ENCODE measurements at places on chromosomes 7 and 10.
A peak's percentile ranks its signal among the peaks of the same experiment; 100 is the strongest.

GRCh38 chr7:122543166-122543565 is 155.8 kb downstream of the RNF133 start:
- no peak for DNase-seq

DNA sequence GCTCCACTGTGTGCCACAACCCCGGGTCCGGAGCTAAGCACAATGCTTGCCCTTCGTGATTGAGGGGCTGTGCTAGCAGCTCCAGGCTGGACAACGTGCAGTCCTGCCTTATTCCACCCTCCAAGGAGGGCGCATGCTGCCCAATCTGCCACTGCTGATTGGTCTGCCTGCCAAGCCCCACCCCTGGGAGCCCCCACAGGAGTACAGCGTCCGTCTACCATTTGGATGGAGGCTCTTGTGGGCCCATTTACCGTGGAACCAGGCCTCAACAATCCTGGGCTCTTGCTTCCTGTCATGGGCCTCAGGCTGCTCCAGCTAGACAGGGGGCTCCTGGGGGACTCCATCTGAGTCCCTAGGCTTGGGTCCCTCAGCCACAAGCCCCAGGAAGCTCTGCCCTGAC is 173.3 kb downstream of the SLIT1 start:
- no peak for DNase-seq

DNA sequence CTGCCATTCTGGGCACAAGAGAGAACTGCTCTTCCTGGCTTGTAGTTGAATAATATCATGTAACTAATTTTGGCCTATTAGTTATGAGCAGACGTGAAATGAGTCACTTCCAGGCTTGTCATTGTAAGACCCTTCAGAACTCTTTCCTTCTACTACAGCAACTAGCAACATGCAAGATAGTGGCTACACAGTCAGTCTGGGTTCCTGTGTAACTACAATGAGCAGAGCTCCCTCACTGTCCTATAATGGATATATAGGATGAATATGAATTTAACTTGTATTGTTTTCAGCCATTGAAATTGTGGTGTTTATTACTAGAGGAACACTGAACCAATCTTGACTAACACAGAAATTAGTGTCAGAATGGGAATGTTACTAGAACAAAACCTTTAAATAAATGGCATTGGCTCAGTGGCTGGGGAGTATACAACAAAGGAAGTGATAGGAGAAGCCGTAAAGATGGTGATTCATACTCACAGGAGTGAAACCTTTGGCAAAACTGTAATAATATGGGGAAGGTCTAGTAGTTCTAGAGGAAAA is 2.9 kb upstream of the MTPN start:
- no peak for DNase-seq

GRCh38 chr10:35268791-35269257 is 67.5 kb upstream of the CCNY start:
- no peak for DNase-seq

DNA sequence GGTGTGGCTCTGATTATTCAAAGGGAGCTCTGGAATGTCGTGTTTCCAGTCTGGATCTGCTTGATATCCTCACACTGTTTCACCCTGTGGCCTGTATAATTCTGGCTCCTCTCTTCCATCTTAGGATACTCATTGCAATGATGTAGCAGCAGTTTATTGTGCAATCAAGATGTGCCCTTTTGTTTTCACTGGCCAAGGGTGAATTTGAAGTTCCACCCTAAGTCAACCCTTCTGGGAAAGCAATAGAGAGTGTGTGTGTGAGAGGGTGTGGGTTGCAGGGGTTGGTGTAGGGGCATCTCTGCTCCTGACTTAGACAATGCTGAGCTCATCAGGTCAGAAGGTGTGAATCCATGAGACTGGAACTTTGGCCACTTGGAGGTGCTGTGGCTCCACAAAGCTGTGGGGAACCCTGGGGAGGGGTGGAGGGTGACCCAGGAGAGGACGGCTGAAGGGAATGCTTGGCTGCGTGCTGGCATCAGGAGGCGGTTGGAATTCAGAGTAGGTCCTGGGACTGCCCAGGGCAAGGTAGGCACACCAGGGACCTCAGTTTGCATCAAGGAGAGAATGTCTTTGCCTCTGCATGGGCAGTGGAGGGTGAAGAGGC is 118.0 kb upstream of the PRSS58 start:
- peak; percentile 40 for DNase-seq

DNA sequence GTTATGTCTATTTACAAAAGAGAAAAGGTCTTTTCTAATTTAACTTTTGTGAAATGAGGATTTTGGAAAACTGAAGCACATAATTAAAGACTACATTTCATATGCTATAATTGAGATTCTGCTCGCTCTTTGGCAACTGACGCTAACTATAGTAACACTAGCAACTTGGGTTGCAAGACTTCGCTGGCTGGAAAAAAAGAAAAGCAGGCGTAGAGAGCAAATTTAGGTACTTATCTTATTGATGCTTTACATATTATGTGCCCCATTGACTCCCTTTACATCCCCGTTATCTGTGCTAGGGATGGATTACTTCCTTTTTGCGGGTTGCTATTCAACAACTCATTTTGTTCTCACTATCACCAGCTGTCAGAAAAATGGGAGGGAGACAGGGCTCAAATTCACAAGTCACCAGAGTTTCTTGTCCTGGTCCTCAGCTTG is 10.5 kb downstream of the SEMA3C start:
- no peak for DNase-seq

DNA sequence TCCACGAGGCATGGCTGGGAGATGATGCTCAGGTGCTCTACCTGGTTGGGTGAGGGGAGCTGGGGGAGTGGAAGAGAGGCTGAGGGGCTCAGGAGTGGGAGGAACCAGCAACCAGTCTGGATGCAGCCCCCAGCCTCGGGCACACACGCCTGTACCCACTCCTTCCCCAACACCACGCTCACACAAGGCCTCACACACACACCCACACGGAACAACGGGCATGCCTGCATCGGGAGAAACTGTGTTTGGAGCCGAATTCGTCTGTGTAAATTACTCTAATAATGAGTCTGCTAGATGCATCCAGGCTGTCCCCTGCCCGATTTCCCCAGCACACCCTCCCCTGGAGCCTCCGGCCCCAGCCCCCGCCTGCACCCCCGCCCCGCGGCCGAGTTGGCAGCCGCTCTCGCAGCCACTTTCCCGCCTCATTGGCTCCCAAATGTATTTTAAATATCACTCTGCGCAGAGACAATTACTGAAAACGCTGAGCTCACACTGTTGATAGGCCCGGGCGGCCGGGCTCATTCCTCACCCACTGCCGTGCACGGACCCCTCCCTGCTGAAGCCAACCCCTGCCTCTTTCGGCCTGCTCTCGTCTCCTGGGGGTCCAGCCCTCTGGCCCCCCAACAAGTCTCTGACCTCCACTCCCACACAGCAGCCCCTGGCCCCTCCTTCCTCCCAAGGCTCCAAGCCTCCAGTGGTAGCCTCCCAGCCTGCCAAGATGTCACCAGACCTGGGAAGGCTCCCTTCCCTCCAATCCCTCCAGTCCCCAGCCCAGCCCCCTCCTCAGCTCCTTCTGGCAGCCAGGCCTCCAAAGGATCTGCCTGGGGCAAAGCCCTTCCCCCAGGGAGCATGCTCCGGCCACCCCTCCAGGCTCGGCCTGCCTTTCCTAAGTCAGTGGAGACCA is 11.1 kb downstream of the H2BK1 start:
- DNase-seq = no peak

GRCh38 chr7:146175716-146176115 is 59.1 kb downstream of the CNTNAP2 start:
- DNase-seq = no peak

- DNase-seq = no peak
These were observed 442.2 kb downstream of the TCERG1L start for GRCh38 chr10:130869179-130869841.

- no peak for DNase-seq
These were observed 411.9 kb downstream of the TFEC start for GRCh38 chr7:115618676-115619075.

- DNase-seq = peak; percentile 56
These were observed 253.2 kb upstream of the INHBA start for GRCh38 chr7:41955893-41956675.

DNA sequence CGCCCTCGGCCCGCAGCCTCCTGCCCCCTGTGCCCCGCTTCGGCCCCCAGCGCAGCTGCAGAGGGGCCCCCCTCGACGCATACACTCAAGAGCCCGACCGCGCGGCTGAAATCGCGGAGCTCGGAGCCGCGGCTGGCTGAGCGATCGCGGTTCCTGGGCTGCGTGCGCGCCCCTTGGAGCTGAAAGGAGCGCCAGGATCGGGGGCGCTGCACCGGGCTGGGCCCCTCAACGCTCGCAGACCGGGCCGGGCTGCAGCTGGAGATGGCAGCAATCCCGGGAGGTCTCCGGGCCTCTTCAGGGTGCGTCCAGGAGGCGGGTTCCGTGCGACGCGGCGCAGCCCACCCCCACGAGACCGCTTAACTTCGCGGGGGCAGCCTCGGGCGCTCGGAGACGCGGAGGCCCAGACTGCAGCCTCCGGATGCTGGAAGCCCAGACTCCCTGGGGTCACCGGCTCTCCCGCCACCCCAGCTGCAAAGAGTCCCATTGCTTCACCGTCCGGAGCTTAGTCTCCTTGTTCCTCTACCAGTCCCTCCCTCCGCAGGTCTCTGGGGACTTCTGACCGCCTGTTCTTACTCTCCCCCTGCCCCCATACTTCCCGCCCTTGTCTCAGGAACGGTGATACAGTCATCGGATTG is 73.0 kb upstream of the LRRC4 start:
- peak; percentile 48 for DNase-seq

- no peak for DNase-seq
These were observed 41.8 kb downstream of the VIPR2 start for GRCh38 chr7:159102681-159103381.

DNA sequence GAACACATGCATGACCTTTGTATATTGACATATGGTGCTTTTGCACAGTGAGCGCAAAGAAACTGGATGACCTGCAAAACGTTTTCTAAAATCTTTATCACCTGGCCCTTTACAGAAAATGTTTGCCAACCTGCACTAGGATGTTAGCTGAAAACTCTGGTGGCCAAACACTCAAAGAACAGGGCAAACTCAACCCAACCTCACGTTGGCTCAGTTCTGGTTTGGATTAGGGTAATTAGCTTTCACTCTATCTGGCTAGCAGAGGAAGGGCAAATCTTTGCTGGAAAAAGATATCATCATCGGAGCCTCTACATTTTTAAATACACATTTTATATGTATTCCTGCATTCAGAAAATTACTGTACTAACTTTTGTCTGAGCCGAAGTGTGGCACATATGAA is 688.9 kb downstream of the PHTF2 start:
- DNase-seq = no peak

GRCh38 chr7:38863601-38864291 is 45.2 kb downstream of the VPS41 start:
- no peak for DNase-seq

DNA sequence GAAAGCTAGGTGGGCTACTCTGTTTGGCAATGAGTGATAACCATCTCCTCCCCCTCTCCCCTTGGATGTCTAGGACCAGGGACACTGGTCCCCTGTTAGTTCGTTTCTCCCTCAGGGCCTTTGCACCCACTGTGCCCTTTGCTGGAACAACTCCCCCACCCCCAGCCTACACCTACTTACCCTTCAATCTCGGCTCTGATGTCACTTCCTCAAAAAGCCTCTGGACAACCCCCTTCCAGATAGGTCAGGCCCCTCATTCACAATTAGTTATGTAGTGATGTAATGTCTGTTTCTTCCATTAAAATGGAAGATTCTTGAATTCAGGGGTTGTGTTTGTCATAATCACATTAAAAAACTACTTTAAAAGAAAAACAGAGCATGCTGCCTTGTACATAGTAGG is 152.9 kb downstream of the SNX10 start:
- no peak for DNase-seq

DNA sequence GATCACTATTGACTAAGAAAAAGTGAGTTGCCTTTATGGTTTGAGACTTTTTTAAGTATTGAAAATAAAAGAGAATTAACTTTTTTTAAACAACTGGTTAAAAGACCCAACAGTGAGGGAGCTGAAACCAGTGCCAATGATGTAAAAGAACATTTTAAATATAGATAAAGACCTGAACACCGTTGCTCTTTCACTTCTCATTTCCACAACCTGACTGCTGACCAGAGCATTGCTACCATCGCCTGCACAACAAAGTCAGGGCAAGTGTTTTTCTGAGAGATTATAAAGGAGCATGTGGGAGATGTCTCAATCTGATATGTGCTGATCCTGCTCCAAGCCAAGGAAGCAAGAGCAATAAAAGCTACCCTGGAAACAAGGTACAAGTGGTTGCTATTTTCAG is 34.7 kb downstream of the IMMP2L start:
- no peak for DNase-seq

DNA sequence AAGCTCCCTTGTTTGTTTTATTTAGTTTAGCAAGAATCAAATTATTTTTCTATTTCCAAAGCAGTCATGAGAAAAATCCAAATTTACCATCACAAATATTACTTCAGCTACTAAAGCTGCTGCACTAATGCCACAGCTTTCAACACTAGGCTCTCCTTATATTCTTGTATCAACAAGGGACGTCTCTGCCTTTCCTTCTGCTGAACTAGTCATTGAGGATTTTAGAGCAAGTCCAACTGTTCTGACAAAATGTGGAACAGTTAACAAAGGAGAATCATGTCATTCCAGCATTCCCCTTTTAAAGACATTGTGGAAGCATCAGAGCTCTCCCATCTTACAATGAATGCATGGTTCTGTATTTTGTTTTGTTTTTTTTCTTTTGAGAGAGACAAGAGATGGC is 28.6 kb downstream of the FAM13C start:
- no peak for DNase-seq

- DNase-seq = no peak
These were observed 251.3 kb upstream of the LYZL1 start for GRCh38 chr10:29037348-29038113.

DNA sequence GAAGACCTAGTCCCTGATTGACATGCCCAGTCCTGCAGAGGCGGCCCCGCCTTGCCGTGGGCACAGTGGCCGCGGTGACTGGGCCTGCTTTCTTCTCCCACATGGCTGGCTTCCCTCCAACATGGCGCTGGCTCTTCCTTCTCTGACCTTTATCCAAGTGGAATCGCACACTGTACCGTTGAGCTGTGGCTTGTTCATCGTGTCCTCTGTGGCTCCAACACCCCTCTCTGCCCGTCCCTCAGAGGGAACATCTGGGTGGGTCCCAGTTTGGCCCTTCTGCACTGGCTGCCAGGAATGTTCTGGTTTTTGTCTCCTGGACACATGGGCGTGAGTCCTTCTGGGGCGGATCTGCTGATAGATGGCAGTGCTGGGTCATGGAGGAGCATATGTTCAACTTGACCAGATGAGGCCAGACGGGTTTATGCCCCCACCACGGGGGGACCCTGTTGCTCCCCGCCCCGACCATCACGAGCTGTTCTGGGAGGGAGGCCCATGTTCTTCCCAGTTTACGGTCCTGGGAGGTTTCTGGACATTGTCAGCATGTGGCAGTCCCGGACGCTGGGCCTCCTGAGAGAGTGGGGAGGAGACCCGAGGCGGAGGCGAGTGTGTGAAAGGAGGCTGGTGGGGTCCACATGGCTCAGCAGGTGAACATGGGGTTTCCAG is 63.5 kb downstream of the LHPP start:
- no peak for DNase-seq

Measured in nephron progenitor cell (in vitro differentiated cells).